NCI-H2029 (cell line): ENCODE measurements at places on chromosomes 2 and 18.

DNA sequence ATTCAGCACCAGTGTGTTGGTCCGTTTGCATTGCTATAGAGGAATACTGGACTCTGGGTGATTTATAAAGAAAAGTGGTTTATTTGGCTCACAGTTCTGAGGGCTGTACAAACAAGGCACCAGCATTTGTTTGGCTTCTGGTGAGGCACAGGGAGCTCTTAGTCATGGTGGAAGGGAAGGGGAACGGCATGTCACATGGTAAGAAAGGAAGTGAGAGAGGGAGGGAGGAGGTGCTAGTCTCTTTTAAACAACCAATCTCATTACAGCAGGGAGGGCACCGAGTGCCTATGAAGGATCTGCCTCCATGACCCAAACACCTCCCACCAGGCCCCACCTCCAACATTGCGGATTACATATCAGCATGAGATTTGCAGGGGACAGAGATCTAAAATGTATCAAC is 143.9 kb upstream of the DLX2 start:
- DNase-seq, result peak; percentile 41

DNA sequence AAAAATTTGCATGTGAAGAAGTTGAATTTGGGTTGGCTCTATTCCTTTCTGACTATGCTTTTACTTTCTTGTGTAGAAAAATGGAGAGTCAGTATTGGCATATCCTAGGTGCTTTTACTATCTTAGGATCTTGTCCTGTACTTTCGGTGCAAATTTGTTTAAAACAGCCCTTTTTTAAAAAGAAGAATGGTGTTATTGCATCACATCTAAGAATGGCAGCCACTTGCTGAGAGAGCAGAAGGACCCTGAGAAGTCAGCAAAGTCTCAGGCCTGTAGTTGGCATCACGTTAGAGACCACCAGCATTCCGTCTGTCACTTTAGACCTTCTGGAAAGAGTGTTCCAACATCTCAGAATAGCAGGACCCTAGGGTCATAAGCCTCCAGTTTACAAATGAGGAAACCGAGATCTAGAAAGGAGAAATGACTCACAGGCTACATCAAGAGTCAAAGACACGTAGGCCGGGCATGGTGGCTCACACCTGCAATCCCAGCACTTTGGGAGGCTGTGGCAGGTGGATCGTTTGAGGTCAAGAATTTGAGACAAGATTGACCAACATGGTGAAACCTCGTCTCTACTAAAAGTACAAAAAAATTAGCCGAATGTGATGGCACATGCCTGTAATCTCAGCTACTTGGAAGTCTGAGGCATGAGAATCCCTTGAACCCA is 42.5 kb downstream of the SPATS2L start:
- DNase-seq, result no peak

GRCh38 chr18:12595571-12596255 is 62.2 kb downstream of the SPIRE1 start:
- DNase-seq, result no peak

- no peak for DNase-seq
These were observed 4.4 kb downstream of the AFF3 start for GRCh38 chr2:100137866-100138570.

DNA sequence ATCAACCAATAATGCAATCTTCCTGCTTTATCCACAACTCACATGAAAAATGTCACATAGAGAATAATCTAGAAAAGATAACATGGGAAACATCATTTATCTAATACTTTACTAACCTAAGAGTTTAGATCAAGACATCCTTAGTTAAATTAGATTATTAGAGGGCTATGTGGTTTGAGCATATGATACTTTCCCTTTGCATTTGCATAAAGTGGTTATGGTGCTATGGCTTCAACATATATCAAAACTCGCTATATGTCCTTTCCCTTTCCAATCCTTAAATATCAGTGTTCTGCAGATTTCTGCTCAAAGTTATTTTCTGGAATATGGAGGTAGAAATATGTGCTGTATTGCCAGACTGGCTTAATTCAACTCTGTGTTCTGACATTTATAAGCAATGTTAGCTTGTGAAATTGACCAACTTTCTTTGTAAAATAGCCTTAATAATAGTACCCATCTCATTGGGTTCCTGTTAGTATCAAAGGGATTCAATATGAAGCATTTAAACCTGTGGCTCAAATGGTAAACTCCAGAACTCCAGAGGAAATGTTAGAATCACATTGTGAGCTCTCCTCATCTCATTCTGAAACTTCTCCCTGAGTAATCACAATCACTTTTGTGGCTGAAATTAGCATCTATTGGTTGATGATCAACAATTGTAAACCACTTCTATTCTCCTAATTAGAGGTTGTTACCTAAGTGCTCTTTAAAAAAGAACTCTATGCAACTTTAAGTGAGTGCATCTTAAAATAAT is 1089.9 kb upstream of the SLC39A10 start:
- DNase-seq, result no peak

GRCh38 chr2:202102425-202103000 is 29.5 kb downstream of the KIAA2012 start:
- DNase-seq, result no peak

- no peak for DNase-seq
These were observed 183.5 kb upstream of the HS6ST1 start for GRCh38 chr2:128502200-128502599.

- DNase-seq, result no peak
These were observed 51.9 kb downstream of the TSHZ1 start for GRCh38 chr18:75262511-75262910.

GRCh38 chr2:17124575-17125318 is 393.5 kb downstream of the RAD51AP2 start:
- no peak for DNase-seq

DNA sequence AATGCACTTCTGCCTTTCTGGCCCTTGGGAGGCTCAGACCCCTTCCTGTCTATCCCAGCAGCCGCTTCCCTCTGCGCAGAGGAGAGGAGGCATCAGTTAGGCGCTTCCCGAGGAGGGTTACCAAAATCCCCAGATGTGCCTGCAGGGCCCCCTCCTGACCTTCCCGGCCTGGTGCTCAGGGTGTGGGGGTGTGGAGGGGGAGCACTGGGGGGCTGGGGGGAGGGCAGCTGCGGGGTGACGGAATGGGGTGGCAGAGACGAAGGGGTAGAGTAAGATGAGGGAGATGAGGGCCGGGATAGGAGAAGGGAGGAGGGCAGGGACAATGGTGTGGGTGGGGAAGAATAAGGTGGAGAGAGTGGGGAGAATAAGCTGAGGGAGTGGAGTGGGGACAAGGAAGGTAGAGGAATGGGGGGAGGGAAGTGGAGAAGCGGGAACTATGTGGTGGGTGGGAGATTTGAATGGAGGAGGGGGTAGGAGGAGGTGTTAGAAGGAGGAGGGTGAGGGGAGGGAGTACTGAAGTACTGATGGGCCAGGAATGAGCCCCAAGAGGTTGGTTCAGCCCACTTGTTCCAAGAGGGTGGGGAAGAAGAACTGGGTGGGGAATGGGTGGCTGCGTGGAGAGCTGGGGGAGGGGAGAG is 6.5 kb upstream of the ZAP70 start:
- DNase-seq, result no peak

DNA sequence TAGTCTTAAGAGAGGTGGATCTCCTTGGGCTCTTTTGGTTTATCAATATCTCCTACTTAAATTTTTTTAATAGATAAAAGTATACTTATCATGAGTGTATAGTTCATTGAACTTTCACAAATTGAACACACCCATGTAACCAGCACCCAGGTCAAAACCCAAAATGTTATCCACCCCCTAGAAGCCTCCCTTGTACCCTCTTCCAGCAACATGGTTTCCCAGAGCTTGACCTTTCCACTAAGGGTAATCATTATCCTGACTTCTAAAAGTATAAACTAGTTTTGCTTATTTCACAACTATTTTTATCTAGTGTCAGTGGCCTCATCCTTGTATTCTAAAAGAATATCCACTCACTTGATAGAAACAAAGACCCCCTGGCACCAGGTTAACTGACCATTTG is 106.8 kb downstream of the MDH1 start:
- DNase-seq, result no peak

DNA sequence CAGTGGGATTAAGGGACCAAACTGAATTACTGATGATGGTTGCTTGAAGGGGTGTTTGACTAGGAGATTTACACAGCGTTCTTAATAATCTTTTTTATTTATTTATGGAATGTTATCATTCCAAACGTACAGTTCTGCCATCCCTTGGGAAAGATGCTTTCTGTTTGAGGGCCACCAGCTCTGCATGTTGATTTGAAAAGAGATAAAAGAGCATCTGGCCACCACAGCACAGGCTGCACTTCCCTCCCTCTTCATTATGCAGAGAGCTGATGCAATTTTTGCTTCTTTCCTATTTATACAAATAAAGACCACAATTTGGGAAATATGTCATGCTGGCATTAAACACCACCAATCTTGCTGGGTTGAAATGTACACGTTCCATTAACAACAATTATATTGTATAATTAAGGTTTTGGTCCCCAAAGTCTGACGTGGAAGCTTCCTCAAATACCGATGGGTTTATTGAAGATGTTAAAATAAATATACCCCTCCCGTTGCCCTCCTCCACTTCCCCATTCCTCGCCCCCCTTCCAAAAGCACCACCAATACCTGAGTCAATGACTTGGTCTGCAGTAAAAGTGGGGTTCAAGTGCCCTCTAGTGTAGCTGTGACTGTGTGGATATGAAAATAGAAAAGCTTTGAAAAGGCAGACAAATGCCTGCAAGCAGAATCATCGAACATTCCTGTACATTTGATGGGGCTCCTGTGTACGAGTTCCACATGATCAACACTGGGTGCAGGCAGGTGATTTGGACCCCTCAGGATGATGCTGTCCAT is 211.9 kb downstream of the HRH4 start:
- DNase-seq, result no peak

GRCh38 chr2:100239486-100240210 is 82.7 kb downstream of the LONRF2 start:
- no peak for DNase-seq

DNA sequence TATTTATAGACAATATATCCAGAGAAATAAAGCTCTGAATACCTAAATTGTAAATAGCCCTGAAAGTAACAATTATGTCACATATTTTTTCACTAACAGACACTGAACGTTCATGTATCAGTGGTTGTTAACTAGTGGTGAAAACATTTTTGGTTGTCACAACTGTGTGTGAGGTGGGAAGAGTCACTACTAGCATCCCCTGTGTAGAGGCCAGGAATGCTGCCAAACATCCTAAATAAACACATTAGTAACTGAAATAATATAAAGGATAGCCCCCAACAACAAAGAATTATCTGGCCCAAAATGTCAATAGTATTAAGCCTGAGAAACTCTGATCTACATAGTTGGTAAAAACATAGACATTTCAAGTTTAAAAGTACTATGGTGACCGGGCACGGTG is 64.5 kb downstream of the ROCK1 start:
- no peak for DNase-seq

- DNase-seq, result no peak
These were observed 72.3 kb downstream of the AFF3 start for GRCh38 chr2:100070078-100070477.

- DNase-seq, result peak; percentile 69
These were observed 53.1 kb downstream of the CWC22 start for GRCh38 chr2:179954026-179954425.

DNA sequence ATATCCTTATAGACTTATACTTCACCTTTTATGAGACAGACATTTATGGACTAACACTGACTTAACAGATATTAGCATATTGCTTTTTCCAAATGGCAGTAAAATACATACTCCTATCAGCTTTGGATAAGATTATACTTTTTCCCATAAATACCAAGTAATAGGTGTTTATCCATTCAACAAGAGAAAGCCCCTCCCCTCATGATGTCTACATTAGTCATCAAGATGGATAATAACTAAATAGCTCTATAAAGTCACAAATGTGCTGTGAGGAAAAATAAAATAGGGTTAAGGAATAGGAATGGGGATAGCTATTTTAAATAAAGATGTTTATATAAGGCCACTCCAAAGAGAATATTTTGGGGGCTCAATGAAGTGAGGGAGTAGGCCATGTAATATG is 39.4 kb downstream of the CSRNP3 start:
- no peak for DNase-seq

DNA sequence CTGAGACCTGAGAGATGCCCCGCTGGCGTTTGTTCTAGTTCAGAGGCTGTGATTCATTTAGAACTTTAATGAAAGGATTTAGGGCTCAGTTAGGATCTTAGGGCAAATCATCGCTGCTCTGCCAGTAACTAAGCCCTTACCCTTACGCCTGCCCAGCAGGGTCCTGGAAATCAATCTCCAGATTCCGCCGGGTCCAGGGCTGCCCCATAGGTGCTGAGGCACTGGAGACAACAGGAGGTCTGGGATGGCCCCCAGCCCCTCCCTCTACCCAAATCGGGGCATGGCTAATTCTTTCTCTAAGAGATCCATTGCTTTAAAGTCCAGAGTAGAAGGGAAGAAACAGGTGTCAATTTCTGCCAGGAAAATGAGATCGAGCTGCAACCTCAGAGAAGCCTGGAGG is 83.1 kb downstream of the SDC1 start:
- no peak for DNase-seq

DNA sequence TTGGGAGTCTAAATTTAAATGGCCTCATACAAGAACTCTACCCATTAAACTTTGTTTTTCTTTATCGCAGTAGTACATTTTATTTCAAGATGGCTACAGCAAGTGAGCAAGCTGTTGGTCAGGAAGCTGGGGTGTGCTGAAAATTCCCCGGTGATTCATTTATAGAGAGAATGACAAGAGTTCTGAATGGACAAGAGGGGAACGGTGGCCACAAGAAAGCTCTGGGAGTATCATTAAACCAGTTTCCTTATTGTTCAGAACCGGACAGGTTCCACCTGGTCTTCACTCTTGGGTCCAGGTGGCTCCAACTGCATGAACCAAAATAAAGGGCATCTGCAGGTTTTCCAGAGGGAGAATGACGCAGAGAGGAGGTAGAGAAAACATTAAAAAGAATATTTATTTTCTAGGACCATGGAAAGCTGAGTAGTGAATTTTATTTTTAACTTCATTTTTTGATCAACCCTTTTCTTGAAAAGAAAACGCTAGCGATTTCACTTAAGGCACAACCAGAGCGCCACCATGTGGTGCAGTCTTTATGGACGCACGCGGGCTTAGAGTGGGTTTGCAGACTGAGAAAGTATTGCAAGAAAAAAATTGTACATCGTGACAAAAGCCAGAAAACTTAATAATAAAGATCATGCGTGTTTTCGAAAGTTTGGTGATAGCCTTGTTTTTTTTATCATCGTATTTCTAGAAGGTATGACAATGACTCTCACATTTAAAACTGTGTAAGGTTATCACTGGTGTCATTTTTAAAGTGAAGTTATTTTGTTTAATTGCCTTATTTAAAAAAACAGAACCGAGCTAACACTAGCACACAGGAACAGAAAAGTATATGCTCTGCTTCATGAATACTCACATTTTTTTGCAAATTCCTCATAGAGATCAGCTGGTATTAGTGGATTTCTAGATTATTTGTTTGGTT is 97.9 kb upstream of the NOL4 start:
- peak; percentile 77 for DNase-seq

DNA sequence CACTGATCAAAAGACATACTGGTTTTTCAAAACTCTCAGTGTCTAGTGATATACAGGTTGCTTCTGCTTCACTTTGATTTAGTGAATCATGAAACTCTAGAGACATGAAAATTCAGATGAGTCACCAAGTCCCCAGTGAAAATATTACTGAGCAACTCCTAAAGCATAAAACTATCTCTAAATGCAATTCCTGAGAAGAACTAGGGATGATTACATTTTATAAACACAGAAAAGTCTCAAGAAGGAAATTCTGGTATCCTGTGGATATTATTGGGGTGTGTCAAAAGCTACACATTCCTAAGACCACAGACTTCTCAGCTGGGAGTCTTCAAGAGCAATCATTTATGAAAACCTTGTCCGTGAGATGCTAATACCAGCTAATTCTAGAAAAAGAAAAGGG is 9.7 kb downstream of the LRRTM4 start:
- DNase-seq, result no peak

GRCh38 chr2:169741-170140 is 94.1 kb downstream of the SH3YL1 start:
- DNase-seq, result no peak
